CD4-positive, CD25-positive, alpha-beta regulatory T cell (primary cell): ENCODE measurements at places on chromosomes 5 and 9. TPM values are rescaled to one million over a fixed set of nuclear protein-coding genes. Genes with fewer than 3 reads are reported as not detected.

OLFM1 gene
- not detected for total RNA-seq

NEURL1B gene
- total RNA-seq: 0.22 TPM

SURF1 gene
- 41.8 TPM for total RNA-seq

ADAMTSL2 gene
- total RNA-seq: not detected

DNA sequence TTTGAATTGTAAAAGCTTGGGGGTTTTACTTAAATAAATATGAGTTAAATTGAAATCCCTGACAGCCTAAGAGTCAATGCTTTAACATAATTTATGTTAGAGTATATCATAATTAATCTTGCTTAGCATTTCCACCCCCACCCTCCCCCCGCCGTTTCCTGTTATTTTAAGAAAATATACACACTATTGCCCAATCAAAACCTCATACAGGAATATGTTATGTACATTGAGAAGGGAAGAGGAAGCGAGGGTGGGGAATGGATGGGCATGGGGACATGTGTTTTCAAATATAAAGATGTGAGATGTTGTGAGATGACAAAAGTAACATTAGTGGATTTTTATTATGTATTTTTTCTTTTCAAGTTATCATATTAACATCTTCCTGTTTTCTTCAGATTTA, 561.1 kb upstream of the MEF2C start:
- no peaks in the 10 kb centered on the region for H3K36me3 ChIP-seq
- no peak overlapping the region for H3K27ac ChIP-seq
- no peak for DNase-seq
- H3K4me3 ChIP-seq: no peak overlapping the region
- no peaks in the 10 kb centered on the region for H3K4me1 ChIP-seq

DNA sequence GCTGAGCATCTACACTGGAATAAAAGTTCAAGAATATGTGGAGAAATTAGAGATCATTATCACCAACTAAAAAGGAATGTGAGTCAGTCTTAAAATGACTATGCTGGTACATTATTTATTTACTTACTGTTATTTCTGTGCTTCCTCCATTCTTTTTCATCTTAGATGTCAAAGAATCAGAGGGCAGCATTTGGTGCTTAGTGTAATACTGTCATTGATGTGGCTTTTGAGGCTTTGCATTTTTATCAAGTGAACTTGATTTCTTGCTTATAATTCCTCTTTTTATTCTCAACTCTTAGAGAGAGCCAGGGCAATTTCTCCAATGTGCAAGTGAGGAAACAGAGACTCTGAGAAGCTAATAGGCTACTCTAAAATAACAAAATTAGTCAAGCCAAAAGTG, 163.7 kb upstream of the TRPC7 start:
- no peak for DNase-seq
- H3K36me3 ChIP-seq: no peaks in the 10 kb centered on the region
- no peak overlapping the region for H3K4me3 ChIP-seq
- no peak overlapping the region for H3K27ac ChIP-seq
- H3K27me3 ChIP-seq: no peaks in the 10 kb centered on the region
- no peaks in the 10 kb centered on the region for H3K4me1 ChIP-seq

DNA sequence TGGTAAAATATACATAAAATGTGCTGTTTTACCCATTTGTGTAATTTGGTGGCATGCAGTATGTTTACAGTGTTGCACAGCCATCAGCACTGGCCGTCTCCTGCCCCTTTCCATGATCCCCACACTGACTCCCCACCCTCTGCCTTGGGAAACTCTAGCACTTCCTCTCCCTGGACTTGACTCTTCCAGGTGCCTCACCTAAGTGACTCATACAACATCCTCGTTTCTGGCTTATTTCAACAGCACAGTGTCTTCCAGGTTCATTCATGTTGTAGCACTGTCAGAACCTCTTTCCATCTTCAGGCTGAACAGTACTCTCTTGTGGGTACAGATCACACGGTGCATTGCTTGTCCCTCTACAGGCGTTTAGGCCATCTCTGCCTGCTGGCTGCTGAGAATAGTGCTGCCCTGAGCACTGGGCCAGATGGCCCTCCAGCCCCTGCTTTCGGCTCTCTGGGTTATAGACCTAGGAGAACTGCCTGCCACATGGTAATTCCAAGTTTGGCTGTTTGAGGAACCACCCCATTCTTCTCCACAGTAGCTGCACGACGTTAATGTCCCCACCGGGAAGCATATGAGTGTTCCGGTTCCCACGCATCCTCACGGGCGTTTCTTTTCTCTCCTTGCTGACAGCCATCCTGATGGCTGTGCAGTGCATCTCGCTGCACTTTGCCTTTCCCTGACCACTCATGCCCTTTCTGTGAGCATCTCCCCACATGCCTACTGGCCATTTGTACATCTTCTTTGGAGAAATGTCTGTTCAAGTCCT, 211.8 kb downstream of the FANCC start:
- no peaks in the 10 kb centered on the region for H3K27me3 ChIP-seq
- no peak overlapping the region for H3K4me3 ChIP-seq
- no peaks in the 10 kb centered on the region for H3K36me3 ChIP-seq

DNA sequence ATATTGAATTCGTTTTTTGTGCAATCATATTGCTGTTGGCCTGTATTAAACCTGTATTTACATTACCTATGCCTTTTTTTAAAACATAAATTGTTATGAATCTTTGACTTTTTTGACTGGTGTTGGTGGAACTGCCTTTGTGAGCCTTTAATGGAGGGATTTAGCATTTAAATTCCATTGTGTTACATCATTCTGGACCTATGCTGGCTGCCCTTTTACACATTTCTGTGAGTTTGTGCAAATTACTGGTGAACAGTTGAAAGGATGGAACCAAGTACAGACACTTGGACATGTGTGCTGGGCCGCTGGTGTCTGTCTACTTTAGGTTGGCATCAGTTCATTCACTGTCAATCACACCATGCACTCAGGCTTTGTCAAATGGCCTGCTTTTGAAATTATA, 3.4 kb downstream of the SNX18 start:
- no peaks in the 10 kb centered on the region for H3K27me3 ChIP-seq
- H3K4me1 ChIP-seq: peaks cover 53% of the 10 kb centered on the region
- peak overlapping the region; percentile 81 for H3K4me3 ChIP-seq
- H3K27ac ChIP-seq: no peak overlapping the region
- DNase-seq: no peak
- no peaks in the 10 kb centered on the region for H3K36me3 ChIP-seq

DNA sequence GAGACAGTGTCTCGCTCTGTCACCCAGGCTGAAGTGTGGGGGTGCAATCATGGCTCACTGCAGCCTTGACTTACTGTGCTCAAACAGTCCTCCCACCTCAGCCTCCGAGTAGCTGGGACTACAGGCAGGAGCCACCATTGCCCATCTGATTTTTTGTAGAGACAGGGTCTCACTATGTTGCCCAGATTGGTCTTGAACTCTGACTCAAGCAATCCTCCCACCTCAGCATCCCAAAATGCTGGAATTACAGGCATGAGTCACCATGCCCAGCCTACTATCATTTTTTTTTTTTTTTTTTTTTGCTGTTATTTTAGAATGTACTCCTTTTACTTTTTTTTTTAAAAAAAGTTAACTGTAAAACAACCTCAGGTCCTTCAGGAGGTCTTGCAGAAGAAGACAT, 449.0 kb downstream of the CCDC171 start:
- no peaks in the 10 kb centered on the region for H3K4me1 ChIP-seq
- no peak overlapping the region for H3K27ac ChIP-seq
- DNase-seq: no peak
- H3K36me3 ChIP-seq: no peaks in the 10 kb centered on the region
- H3K4me3 ChIP-seq: no peak overlapping the region
- no peaks in the 10 kb centered on the region for H3K27me3 ChIP-seq

DNA sequence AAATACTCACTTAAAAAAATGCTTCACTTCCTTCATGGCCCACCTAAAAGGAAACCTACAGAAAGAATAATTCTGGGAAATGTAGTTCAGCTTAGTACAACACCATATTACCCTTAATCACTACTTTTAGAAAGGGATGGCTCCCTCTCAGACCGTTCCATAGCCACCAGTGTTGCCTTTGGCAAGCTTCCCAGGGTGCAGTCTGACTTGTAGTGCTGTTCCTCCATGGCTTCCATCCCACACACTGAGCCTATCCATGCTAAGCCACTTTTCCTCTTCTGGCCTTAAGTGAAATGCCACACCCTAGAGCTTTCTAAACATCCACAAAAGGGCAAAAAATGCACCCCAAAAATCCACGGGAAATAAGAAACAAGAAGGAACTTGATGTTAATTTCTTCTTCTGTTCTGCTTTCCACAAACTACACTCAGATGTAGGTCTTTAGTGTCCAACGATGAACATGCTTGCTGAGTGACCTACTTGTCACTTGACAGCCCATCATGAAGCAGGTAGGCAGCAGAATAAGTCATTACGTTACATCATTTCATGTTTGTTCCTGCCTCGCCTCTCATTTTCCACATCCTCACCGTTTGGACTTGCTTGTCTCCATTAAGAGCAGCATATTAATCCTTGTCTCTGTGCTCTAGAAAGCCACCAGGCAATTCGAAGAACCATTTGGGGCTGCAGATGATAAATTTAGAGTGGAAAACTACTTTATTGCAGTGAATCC, 391.1 kb upstream of the GRAMD2B start:
- DNase-seq: no peak
- H3K27ac ChIP-seq: no peak overlapping the region
- H3K27me3 ChIP-seq: no peaks in the 10 kb centered on the region
- H3K36me3 ChIP-seq: no peaks in the 10 kb centered on the region
- H3K4me3 ChIP-seq: no peak overlapping the region
- H3K4me1 ChIP-seq: no peaks in the 10 kb centered on the region

DNA sequence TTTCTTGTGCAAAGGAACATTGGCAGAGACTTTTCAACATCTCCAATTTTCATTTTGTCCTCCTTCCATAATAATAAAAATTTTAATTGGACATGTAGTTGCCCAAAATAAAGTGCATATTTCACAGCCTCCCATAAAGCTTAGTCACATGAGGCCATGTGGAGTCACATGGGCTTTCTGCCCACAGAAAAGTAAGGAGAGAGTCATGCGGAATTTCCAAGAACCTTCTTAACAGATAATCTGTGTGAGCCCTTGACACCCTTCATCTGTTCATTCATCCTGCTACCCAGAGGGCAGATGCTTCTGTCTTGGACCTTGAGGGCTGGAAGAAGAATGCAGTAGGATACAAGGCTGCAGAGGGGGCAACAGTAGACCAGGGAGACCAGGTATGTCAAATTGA, 60.7 kb downstream of the APTX start:
- no peaks in the 10 kb centered on the region for H3K27me3 ChIP-seq
- no peak for DNase-seq
- no peak overlapping the region for H3K4me3 ChIP-seq
- no peak overlapping the region for H3K27ac ChIP-seq
- no peaks in the 10 kb centered on the region for H3K36me3 ChIP-seq

GRCh38 chr9:90966480-90967144, 165.0 kb downstream of the SYK start:
- H3K4me1 ChIP-seq: no peaks in the 10 kb centered on the region
- no peak overlapping the region for H3K27ac ChIP-seq
- H3K36me3 ChIP-seq: no peaks in the 10 kb centered on the region
- no peaks in the 10 kb centered on the region for H3K27me3 ChIP-seq
- DNase-seq: no peak
- no peak overlapping the region for H3K4me3 ChIP-seq

DNA sequence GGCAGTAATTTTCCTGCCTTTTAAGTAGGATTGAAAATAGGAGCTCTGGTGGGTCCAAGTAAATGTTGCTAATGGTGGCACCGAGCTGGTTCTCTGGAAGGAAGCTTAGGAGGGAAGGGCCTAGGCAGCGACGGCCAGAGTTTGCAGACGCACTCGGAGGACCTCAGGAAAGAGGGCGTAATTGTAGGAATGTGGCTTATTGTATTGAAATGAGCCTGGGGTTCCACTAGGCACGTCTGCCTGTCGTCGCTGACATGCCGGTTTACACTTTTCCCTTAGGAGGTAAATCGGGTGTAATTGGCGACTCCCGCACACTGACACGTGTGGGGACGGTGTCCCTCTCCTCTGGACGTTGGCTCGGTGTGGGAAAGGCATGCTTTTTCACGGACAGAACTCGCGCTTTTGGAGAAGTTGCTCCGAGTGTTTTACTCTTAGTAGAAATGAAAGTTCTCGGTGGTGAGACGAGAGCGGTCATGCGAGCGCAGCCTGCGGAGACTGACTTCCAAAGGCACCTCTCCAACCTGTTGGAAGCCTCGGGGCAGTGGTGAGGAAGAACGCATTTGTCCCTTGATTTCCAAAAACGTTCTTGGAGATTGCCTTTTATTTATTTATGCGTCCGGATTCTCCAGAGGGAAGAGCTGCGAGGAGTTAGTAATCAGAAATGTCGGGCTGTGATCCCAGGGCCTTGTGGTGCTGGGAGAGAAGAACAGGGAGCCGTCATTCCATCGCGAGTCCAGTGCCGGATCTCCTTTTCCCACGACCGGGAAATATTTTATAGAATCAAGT, 1.3 kb downstream of the NR4A3 start:
- DNase-seq: peak; percentile 18
- H3K36me3 ChIP-seq: no peaks in the 10 kb centered on the region
- peaks cover 2% of the 10 kb centered on the region for H3K27me3 ChIP-seq
- peaks cover 55% of the 10 kb centered on the region for H3K4me1 ChIP-seq
- peak overlapping the region; percentile 93 for H3K4me3 ChIP-seq

DNA sequence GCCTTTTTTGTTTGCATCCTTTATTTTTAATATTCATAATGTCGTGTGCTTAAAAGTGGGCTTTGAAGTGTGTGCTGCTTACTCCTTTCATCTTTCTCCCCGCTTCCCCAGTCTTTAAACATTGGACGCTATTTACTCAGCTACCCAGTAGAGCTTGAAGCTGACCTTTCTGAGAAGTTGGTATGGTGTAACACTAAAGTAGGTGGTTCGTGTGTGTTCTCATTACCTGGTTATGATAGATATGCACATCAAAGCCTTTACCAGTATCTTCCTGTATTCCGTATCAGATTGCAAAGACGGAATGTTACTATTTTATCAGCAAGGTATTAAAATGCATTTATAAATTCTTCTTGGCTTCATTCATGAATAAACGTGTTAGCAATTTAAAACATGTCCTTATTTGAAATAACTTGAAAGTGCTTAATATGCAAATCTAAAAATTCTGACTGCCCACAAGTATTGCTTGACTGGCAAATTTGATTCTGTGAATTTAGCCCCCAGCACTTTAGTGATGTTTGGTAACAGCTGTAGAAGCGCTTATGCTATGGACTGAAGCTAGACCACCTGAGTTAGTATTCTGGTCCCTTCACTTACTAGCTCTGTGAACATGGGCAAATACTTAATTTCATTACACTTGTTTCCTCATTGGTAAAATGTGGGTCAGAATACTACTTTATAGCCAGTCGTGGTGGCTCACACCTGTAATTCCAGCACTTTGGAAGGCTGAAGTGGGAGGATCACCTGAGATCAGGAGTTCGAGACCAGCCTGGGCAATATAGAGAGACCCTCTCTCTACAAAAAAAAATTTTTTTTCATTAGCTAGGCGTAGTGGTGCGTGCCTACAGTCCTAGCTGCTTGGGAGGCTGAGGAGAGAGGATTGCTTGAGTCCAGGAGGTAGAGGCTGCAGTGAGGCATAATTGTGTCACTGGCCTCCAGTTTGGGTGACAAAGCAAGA, 1.7 kb downstream of the RRAGA start:
- H3K4me3 ChIP-seq: peak overlapping the region; percentile 90
- H3K27ac ChIP-seq: peak overlapping the region; percentile 95
- peaks cover 33% of the 10 kb centered on the region for H3K4me1 ChIP-seq
- no peaks in the 10 kb centered on the region for H3K36me3 ChIP-seq
- DNase-seq: peak; percentile 14

GRCh38 chr5:33725806-33726205, 166.0 kb downstream of the ADAMTS12 start:
- no peak overlapping the region for H3K27ac ChIP-seq
- DNase-seq: no peak
- no peaks in the 10 kb centered on the region for H3K36me3 ChIP-seq
- no peak overlapping the region for H3K4me3 ChIP-seq
